GM12892 (cell line): ENCODE measurements at places on chromosomes 4 and X.

DNA sequence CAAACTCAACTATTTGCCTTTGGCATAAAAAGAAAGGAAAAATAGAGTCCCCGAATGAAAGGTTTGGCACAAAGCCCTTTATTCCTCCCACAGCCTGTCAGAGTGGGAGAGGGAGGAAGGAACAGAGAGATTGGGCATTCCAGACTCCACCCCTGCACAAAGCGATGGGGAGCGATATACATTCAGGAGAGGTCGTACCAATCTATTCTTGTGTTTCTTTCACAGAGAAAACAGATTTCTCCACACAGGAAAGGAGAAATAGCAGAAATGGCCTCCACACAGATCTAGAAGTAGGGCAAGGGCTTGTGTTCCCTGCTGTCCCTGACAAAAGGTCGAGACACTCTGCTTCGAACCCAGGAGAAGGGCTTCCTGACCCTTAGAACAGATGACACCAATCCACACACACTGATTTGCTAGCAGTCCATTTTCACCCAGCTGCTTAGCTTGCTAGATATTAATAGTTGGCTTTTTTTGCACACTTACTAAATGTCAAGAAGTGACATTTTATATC, 197.4 kb downstream of the MAML3 start:
- no peak for DNase-seq

DNA sequence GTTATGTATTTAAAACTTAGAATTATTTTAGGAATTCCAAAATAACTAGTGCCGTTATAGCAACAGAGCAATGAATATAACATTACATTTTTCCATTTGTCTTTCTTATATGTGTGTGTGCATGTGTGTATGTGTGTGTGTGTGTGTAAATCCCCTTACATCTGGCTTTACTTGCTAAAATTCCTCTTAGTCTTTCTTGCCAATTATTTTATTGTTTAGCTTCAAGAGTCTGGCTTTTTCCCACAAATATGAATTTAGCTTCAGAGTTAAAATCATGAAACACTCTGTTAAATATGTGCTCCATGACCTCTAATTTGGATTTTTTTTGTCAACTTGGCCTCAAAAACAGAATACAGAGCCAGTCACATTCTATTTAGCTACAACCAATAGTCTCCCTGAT, 18.9 kb downstream of the FGF13 start:
- no peak for DNase-seq

GRCh38 chr4:10879411-10880110, 195.0 kb upstream of the CLNK start:
- DNase-seq, result no peak

- no peak for DNase-seq
Observed at GRCh38 chrX:108036298-108036973, 8.4 kb upstream of the VSIG1 start.

DNA sequence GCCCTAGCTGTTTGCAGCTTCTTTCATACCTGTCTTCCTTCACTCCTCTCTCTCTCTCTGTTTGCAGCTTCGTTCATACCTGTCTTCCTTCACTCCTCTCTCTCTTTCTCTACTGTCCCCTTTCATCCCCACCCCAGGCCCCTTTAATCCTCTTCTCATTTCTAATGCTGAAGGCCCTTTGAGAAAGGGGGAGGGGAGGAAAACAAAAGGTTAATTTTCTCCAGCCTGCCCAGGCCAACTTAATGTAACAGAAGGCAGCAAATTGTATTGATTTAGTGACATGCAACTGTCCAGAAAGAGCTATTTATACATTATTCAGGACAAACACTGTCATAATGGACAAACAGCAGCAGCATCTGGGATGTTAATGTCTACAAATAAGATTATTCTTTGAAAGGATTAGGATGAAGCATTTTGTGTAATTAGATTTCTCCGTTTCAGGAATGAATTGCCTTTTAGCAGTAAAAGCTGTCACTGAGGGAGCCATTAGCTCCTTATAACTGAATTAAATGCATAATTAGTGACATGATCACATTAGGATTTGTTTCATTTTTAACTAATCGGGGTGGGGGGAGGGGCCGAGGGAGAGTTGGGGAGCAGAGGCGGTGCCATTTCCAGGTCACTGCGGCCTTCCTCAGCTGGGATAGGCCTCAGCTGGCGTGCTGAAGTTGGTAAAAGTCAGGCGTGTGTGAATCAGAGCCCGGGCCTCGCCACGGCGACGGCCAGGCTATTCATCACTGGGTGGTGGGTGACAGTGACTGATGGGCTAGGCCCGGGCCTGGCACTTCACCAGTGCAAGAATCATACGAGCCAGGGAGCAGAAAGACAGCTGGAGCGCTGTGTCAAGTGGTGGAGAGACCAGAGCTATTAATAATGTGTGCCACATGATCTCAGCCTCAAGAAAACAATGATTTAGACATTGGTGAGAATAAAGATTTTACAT, 174.5 kb downstream of the NKX6-1 start:
- DNase-seq, result no peak

DNA sequence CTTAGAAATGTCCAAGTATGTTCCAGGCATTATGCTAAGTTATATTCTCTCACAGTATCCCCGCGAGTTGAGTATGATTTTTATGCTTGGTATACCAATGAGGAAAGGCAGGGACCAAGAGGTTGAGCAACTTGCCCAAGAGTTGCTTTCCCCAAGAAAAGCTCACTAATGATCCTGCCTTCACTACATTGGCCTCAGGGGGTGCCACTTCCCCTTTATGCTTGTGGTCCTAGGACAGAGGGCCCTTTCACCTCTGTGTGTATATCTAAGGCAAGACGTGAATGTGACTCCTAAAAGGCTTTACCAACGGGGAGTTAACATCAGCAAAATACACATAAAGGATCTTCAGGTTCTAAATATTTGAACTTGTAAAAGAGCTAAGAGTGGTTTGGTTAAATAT, 164.4 kb upstream of the CPEB2 start:
- no peak for DNase-seq

DNA sequence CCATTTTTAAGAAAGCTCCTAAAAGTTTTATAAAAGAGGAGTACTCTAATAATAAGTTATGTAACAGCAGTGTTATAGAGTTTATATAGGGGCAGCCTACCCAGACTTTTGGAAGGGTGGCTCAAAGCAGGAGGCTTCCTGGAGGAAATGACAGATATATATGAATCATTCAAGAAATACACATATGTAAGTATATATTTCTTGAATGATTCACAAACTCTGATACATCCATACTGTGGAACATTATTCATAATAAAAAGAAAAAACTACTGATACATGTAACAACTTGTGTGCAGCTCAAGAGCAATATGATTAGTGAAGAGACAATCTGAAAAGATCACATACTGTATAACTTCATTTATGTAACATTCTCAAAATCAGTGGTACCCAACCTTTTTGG, 166.2 kb downstream of the WDFY3 start:
- DNase-seq, result no peak

DNA sequence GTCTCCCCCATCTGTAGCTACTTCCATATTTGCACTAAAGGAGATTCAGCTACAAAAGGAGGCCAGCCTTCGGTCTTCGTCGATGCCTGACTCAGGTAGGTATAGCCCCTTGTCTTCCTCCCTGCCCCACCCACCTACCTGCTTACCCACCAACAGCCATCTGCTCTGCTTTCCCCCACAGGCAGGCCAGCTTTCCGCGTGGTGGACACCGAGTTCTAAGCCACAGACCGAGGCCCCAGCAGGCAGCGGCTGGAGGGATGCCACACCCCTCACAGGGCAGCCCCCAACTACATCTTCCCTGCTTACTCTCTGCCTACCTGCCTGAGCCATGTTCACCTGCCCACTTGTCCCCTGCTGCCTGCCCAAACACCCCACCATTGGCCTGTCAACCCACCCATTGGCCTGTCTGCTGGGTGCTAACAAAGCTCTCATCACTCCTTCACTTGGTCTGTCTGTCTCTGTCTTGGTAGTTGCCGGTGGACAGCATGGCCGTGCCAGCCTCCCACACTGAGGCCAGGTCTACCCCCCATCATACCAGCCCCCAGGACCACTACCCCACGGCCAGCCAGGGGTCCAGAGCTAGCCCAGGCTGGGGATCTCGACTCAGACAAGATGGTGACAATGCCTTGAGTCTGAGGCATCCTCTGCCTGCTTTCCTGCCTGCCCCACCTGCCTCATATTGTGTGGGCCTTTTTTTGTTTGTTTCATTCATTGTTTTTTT, 4.1 kb upstream of the USP11 start:
- no peak for DNase-seq

- DNase-seq, result no peak
Observed at GRCh38 chr4:182339221-182339641, 96.0 kb downstream of the TENM3 start.

DNA sequence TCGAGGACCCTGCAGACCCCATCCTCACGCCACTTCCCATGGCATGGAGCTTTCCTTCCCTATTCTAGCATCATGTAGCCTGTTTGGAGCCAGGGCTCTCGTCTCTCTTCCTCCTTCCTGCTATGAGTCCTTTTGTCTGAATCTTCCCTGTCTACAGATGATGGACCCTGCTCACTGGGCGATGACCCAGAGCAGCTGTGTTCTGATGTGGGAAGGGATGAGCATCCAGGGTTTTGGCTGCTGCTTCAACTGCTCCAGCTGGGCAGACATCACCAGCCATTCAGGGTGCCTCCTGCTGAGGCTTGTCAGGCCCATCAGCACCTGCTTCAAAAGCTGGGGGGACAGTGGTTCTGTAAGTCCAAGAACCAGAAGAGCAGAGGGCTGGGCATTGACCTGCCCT, 3.2 kb upstream of the CCKAR start:
- DNase-seq, result no peak

DNA sequence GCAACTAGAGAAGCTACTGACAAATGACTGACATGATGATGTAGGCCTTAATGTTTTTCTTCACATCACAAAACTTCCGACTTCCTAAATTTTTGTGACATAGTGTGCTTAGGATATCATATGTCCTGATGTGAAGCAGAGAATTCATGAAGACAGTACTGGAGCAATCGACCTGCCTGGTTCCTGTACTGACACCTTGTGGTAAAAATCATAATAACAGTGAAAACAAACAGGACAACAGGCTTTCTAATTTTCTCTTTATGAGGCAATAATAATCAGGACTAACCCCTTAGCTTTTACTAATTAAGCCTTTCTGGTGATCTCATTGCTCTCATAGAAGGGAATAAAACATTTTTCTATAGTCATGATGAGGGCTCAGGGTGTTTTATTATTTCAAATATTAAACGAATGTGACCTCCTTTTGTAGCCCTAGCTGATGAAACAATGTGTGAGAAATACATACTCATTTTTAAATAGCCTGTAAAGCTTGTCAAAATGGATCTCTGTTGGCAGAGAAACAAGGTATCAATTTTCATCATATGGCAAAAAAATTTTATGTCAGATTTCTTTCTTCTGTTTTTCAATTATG, 158.4 kb downstream of the TENT5D start:
- DNase-seq, result no peak
